ENCODE measurements at places on chromosomes 2 and 18.

DNA sequence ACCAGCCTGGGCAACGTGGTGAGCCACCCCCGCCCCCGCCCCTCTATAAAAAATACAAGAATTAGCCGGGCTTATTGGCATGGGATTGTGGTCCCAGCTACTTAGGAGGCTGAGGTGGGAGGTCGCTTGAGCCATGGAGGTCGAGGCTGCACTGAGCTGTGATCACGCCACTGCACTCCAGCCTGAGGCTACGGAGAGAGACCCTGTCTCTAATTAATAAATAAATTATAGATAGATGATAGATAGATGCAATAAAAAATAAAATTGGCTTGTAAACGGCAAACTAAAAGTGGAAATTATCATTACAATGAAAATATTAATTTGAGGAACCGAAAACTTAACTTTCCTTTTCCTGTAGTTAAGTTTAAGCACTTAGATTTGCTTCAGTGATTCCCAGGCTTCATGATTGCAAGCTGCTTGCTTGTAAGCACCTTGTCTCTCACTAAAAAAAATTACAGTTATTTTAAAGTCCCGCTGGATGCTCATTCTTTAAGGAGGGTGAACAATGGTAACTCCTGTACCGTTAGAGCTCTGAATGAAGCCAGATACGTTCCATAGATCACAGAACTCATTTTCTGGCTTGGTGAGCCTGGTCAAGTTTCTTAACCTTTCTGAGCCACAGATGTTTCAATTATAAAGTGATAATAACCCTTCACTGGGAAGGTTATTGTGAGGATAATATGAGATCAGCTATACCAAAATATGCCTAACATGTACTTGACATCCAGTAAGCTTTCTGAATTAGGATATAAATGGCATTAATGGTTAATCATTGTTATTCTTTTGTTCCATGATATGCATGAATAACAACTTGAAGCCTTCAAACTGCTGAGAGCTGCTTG, 9.3 kb upstream of the NARS1 start:
- no peak for DNase-seq

GRCh38 chr2:96489663-96490062, 15.5 kb downstream of the NEURL3 start:
- no peak for DNase-seq

DNA sequence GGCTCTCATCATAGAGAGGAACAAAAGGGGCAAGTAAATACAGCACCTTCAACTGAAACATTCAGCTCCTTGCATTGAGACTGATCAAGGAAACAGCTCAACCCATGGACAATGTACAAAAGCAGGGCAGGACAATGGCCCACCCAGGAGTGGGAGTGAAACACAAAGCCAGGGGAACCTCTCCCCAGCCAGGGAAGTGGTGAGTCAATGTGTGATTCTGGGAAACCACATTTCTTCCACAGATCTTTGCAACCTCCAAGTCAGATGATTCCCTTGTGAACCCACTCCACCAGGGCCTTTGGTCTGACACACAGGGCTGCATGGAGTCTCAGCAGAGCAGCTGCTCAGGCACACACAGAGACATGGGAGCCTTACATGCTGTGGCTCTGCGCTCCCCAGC, 294.5 kb downstream of the NR4A2 start:
- DNase-seq = no peak

DNA sequence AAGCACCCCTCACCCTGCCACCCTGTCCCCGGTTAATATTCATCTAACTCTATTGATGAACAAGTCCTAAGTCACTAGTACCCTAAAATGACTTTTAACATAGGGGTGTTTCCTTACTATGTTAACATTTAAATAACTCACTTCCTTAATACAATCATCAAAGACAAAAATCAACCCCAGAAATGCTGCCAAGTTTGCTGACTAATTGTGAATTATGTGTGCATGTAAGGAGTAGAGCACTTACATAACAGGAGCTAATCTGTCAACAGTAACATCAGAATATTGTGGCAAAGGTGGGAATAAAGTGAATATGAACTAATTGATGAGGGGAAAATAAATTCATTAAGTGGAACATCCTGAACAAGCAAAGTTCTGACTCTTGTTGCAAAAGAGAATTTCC, 81.4 kb upstream of the ERBB4 start:
- no peak for DNase-seq

- no peak for DNase-seq
Observed at GRCh38 chr2:12678186-12678585, 38.5 kb upstream of the TRIB2 start.

GRCh38 chr18:45689396-45689795, 34.6 kb upstream of the SLC14A1 start:
- no peak for DNase-seq

- no peak for DNase-seq
Observed at GRCh38 chr2:67633212-67633856, 236.2 kb downstream of the ETAA1 start.

GRCh38 chr2:222823183-222823930, 37.5 kb upstream of the ACSL3 start:
- no peak for DNase-seq

GRCh38 chr18:74457043-74457724, at the start of gene DIPK1C:
TSS of gene DIPK1C (minus strand) at chr18:74457308. CDS start at chr18:74457259, 49 bp downstream.
- no peak for DNase-seq

- DNase-seq = no peak
Observed at GRCh38 chr2:24721470-24721869, 71.7 kb downstream of the PTRHD1 start.

DNA sequence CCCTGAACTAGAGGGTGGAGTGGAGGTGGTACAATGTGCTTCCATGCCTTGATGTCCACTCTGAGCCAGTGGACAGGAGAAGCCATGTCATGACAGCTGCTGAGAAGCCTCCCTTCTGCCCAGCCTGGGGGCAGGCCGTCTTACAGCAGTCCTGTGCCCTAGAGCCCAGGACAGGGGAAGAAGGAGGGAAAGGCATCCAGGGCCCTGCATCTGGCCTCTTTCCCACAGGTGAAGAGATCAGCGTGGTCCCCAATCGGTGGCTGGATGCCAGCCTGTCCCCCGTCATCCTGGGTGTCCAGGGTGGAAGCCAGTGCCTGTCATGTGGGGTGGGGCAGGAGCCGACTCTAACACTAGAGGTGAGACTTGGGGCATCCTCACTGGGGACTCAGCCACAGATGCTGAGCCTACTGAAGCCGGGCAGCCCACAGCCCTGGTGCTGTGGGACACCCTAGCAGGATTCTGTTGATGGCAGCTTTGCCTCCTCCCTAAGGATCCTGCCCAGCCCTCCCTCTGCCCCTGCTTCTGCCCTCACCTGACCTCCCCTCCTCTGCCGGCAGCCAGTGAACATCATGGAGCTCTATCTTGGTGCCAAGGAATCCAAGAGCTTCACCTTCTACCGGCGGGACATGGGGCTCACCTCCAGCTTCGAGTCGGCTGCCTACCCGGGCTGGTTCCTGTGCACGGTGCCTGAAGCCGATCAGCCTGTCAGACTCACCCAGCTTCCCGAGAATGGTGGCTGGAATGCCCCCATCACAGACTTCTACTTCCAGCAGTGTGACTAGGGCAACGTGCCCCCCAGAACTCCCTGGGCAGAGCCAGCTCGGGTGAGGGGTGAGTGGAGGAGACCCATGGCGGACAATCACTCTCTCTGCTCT, 3.1 kb downstream of the IL36RN start:
- no peak for DNase-seq

GRCh38 chr2:45274250-45274926, 265.1 kb upstream of the SIX2 start:
- no peak for DNase-seq

GRCh38 chr2:191059308-191059707, 45.3 kb upstream of the STAT1 start:
- no peak for DNase-seq

DNA sequence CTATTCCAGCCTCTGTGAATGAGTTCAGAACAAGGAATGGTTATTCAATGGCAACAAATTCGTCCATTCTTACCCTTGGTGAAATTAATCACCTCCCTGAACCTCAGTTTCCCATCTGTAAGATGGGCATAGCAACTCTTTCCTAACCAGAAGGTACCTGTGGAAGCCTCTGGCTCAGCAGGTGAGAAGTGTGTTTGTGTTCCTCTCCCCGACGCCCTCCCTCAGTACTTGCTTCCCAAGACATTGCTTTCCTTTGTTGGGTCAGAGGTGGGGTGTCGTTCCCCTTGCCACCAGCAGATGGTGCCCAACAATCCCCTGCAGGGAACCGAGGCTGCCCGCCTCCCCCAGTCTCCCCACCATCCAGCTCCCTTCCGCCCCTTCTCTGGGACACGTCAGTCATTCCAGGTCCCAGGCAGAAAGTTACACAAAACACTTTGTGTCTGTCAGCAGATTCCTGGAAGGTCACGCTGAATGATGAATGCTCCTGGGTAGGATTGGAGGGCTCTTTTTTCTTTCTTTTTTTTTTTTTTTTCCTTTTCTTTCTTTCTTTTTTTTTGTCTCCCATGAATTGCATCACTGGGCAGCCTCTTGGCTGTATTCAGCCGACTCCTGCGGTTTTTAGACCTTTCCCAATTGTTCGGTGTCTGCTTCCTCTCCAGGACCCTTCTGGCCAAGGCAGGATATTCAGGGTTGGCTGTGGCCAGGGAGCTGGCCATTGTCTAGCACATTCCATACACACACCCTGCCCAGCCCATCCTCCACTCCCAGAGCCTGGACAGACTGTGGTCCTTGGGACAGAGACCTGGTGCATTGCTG, 117.3 kb downstream of the LPIN1 start:
- DNase-seq = peak; percentile 65

DNA sequence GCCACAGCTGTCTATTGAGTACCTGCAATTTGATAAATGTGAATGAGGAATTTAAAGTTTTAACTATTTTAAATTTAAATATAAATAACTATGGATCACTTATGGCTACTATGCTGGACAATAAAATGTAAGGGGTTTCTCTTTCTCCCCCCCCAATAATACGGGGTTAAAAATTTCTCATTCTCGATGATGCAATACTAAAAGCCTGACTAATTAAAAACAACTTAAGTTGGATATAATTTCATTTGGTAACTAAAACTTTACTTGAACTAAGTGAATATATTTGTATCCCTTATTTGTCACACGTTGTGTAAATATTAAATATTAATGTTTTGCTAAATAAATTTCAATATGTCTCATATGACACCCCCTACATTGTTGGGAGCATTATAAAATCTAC, 297.3 kb downstream of the GRB14 start:
- no peak for DNase-seq

Data from stimulated activated CD4-positive, alpha-beta T cell treated with anti-CD3 and anti-CD28 coated beads, TNF-alpha, amount 100 ng/mL, for 24 hours (primary cell).